Stimulated activated CD4-positive, alpha-beta T cell treated with anti-CD3 and anti-CD28 coated beads, TNF-alpha, amount 100 ng/mL, for 4 hours (primary cell): ENCODE measurements at places on chromosomes 7 and 10.

GRCh38 chr7:137539111-137539715, 195.7 kb upstream of the PTN start:
- no peak for DNase-seq

DNA sequence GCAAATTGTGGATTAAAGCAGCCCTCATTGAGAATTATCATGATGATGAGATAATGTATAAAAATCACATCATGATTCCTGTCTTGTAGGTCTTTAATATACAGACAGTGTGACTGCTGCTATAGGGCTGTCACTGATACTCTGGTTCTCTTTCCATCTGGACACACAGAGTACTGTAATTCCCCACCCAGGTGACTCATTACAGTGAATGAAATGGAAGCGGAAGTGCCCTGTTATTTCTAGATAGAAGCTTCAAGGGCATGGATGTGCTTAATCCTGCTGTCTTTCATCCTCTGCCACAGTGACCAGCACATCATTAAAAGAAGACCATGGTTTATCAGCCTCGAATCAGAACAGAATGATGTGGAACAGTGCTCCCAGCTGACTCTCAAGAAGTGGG, 1234.0 kb downstream of the SORCS3 start:
- no peak for DNase-seq

GRCh38 chr10:49611816-49612512, 1.9 kb downstream of the SLC18A3 start:
- DNase-seq, result no peak

- DNase-seq, result no peak
Measured at GRCh38 chr7:24764972-24765744, 7.9 kb upstream of the GSDME start.

GRCh38 chr7:127802845-127803244, 150.9 kb downstream of the SND1 start:
- no peak for DNase-seq

DNA sequence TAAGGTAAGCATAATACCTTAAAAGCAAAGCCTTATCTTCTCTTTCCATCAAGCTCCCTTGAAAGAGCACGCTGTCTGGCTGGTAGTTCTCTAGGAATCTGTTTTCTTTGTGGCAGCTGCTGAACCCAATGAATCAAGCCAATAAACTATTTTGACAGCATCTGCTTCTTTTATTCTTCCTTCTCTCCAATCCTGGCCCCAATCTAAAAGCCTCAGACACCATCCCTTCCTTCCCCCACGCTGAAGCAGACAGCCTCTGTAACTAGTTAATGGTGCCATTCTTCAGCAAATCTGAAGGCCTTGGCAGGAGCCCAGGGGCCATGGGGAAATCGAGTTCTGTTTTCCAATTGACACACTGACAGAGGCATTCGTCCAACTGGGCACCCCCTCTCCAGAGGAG, 186.6 kb upstream of the LYZL1 start:
- DNase-seq, result no peak

DNA sequence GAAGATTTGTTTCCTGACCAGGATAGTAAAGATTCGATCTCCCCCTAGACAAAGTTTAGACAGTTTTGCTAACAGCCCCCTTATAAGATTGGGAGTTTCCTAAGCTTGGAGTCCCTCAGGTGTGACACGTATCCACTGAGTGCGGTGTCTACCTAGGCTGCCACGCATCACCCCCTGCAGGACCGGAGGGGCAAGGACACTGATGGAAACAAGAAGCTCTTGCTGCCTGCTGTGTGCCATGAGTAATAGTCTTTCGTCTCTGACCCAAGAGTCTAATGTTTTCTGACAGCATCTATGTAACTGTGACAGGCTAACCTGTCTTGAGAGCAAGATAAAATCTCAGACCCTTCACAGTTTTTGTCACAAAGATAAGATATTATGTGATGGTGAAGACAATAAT, 173.5 kb downstream of the SEMA3E start:
- DNase-seq, result no peak

DNA sequence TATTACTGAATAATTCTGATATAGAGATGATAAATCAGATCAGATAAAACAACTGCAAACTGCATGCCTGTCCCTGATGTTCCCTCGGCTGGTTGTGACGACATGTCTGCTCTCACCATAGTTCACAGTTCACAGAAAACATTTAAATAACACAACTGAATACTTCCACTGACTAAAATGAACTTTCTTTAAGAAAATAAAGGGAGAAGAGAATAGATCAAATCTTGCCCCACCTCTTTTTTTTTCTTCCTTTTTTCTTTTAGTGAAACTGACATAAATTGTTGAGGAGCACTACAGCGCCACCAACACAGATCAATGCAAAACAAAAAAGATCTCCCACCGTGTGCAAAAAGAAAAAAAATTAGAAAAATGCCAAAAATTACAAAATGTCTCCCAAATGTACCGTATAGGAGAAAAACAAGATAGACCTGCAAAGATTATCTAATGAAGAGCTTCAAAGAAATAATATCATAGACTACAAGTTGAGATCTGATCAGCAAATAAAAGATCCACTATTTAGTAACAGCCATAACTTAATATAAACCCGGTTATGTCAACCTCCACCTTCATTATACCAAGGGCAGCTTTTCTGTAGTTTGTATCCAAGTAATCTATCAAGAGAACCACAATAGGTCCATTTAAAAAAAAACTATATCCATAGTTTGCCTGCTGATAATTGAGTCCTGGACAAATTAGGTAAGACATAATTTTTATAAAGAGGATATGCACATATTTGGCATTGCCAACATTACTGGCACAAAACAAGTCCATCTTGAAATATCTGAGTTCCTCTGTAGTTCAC, 30.7 kb upstream of the EPC1 start:
- DNase-seq, result no peak

GRCh38 chr7:128122576-128123290, 91.5 kb upstream of the LRRC4 start:
- no peak for DNase-seq

DNA sequence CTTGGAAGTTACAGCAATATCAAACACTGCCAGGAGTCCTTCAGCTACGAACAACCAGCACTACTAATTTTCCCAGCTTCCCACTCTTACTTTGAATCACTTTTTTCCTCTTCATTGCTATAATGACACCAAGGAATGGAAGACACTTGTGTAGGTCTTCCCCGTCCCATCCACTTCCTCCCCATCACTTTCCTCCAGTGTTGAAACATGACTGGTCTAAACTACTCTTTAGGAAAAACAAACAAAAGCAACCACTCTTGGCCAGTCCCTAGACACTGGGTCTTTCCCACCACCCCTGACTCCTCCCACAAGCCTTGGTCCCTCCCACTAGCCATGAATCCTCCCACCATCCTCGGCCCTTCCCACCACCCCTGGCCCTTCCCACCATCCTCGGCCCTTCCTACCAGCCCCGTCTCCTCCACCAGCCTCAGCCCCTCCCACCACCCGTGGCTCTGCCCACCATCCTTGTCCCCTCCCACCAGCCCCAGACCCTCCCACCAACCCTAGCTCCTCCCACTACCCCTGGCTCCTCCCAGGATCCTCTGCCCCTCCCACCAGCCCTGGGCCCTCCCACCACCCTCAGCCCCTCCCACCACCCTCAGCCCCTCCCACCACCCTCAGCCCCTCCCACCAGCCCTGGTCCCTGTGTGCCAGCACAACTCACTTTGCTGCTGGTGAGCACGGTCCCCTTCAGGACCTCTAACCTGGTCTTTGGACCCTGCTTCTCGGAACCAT, 68.5 kb downstream of the CXCL12 start:
- no peak for DNase-seq
